ENCODE measurements at places on chromosomes 7 and 10.
A peak's percentile ranks its signal among the peaks of the same experiment; 100 is the strongest.

- DNase-seq, result no peak
Measured at GRCh38 chr10:128992770-128993169, 474.3 kb upstream of the MGMT start.

GRCh38 chr7:159115601-159116501, 28.8 kb downstream of the VIPR2 start:
- DNase-seq, result peak; percentile 56

DNA sequence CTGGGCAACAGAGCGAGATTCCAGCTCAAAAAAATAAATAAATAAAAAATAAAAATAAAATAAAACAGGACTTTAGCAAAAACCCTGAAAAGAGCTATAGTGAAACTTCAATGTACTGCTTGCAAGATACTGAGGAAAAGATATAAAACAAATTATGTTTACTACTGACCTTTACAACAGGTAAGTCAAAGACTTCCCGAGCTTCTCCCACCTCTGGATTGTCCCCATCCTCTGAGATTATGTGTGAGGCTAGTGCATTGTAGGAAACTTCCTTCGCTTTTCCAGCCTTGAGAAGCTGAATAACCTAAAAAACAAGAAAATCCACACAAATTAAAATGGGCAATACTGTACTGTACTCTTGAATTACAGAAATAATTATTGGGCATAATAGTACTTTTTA, 4.4 kb downstream of the PAXIP1 start:
- DNase-seq, result no peak

- DNase-seq, result no peak
Measured at GRCh38 chr7:107902381-107902780, 11.4 kb downstream of the DLD start.

DNA sequence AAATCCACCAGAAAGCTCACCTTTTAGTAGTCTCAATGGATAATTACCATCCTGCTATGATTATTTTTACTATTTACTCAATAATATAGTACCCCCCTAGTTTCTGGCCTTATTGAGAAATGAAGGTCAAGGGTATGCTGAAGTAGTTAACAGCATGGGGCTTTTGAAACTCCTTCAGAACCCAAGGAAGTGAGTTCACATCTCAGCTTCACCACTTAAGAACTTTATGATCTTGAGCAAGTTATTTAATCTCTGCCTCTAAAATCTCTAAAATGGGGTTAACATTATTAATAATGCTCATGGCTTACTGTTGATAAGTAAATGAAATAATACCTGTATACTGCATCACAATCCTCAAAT, 5.8 kb downstream of the MTPN start:
- DNase-seq, result no peak

DNA sequence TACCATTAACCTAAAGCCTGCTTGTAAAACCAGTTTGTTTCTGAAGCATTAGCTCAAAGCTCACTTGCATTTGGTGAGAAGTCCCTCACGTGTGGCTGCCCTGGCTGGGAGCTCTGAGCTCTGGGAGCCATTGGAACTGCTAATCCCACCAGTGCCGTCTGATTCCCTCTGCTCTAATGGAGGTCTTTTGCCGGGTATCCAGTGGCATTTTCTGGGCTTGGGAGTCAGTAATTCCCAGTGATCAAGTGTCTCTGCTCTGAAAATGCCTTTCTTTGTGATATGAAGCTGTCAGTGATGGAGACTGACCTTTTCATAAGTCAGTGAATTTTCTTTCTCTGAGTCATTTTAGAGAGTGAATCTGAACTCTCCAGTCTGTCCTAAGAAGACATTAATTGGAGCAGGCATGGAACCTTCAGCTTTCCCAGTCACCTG, 36.9 kb upstream of the FAM20C start:
- no peak for DNase-seq

- no peak for DNase-seq
Measured at GRCh38 chr7:138750473-138750872, 47.3 kb upstream of the TMEM213 start.

- no peak for DNase-seq
Measured at GRCh38 chr7:80921130-80921529, 2.3 kb upstream of the SEMA3C start.

DNA sequence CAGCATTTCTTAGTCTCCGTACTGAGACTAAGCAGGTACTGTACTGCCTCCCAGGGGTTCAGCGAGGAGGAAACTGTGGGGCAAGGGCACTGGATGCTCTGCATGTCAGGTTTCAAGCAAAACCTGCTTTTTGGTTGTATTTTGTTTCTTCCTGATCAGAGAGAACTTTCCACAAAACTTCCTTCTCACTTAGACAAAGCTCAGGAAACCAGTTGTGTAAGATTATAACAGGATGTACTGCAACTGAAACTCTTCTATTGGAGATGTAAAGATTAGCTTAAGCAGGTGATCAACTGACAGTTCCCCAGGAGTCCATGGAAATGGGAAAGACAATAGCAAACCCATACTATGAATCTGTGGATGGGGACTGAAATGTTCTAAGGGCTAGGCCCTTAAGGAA, 67.3 kb downstream of the PLCE1 start:
- DNase-seq, result no peak

- no peak for DNase-seq
Measured at GRCh38 chr7:112668561-112668960, 121.6 kb downstream of the TMEM168 start.

Data from coronary artery (tissue), 2 donors.